EL (cell line): ENCODE measurements at places on chromosomes 3 and 15.

- peak; percentile 65 for DNase-seq
These were observed 62.0 kb downstream of the P3H2 start for GRCh38 chr3:190058521-190059241.

GRCh38 chr3:29936054-29936453, 655.2 kb downstream of the RBMS3 start:
- no peak for DNase-seq

GRCh38 chr3:180594631-180595558, 7.1 kb upstream of the TTC14 start:
- peak; percentile 36 for DNase-seq

GRCh38 chr15:59296181-59296617, 76.5 kb downstream of the MYO1E start:
- peak; percentile 96 for DNase-seq

- DNase-seq = no peak
These were observed 62.7 kb upstream of the TRAK1 start for GRCh38 chr3:42028474-42028873.

DNA sequence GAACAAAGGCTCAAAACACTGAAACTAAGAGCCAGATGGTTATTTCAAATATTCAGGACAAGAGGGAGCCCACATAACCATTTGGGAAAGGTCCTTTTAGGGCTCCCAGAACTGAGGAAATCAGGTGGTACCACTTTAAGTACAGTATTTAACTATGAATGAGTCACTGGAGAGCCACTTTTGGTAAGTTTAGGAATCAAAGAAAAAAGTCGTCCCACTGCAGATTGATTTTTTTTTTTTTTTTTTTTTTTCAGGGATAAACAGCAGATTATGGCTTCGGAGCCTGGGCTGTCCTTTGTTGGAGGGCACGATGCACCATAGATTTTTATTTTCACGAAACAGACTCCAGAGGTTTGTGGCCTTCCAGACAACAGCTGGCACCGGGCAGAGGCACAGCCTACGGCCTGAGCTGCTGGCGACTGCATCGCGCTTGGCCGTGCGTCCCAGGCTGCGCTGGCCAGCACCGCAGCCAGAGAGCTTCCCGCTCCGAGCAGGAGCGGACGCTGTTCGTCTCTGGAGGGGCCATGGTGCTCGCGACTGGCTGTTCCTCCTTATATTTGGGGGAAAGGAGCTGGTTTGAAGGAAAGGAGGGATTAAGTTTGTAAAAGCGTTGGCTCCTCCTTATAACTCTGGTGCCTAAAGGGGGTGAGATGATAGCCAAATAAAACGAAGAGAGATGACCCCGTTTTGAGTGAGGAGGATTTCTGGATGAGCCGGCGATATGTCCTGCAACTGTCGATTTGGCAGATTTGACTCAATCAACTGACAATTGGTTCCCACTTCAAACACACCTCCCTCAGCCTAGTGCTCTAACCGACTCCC, 152.9 kb upstream of the GOLIM4 start:
- DNase-seq = peak; percentile 27

- no peak for DNase-seq
These were observed 50.6 kb downstream of the OXNAD1 start for GRCh38 chr3:16315623-16316022.

- DNase-seq = no peak
These were observed 11.2 kb downstream of the SCAP start for GRCh38 chr3:47464588-47464987.

- no peak for DNase-seq
These were observed 235.3 kb upstream of the SETMAR start for GRCh38 chr3:4067893-4068292.

DNA sequence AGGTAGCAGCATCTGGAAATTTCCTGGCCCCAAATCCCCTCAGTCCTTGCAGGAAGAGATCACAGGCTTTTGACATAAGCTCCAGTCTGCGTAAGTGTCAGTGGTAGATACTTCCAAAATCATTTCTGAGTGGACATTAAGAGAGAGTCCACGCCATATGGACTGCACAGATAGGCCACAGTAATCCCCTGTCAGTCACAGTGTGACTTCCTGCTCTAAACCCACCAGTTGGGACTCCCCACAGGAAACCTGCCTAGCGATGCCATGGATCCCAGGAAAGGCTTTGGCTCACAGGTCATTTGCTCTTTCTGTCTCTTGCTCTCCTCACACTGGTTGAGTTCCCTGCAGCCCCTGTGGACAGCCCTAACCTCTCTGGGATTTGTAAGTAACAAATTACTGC, 28.8 kb upstream of the MKRN3 start:
- DNase-seq = no peak

DNA sequence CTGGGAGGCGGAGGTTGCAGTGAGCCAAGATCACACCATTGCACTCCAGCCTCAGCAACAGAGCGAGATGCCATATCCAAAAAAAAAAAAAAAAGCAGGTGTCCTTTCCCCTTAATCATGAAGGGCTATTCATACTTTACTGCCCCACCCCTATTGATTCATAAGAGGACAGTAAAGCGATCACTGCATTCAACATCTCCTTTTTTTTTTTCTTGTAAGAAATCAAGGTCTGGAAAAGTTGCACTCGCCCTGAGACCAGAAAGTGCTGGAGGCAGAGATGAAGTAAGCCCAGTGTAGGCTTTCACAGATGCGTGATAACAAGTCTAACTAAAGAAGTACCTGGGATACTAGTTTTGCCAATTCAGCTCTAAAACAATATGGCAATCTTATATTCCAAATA, 24.2 kb downstream of the B3GNT5 start:
- no peak for DNase-seq

DNA sequence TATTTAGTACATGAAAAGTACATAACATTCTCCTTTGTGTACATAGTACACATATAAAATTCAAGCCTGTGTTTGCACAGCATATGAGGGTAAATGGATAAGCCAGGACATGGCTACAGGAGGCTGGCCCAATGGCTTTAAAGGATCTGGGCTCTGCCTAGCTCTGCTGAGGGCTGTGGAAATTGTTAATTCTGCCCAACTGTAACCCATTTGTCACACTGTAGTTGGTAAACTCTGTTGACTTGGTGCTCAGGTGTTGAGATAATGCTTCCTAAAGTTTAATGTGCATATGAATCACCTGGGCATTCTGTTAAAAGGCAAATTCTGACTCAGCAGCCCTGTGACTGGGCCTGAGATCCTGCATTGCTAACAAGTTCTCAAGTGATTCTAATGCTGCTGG, 196.5 kb upstream of the ZPLD1 start:
- DNase-seq = no peak

GRCh38 chr3:24487325-24488262, 7.1 kb downstream of the THRB start:
- DNase-seq = no peak

- DNase-seq = no peak
These were observed 1135.7 kb downstream of the IGSF11 start for GRCh38 chr3:117898722-117899522.

DNA sequence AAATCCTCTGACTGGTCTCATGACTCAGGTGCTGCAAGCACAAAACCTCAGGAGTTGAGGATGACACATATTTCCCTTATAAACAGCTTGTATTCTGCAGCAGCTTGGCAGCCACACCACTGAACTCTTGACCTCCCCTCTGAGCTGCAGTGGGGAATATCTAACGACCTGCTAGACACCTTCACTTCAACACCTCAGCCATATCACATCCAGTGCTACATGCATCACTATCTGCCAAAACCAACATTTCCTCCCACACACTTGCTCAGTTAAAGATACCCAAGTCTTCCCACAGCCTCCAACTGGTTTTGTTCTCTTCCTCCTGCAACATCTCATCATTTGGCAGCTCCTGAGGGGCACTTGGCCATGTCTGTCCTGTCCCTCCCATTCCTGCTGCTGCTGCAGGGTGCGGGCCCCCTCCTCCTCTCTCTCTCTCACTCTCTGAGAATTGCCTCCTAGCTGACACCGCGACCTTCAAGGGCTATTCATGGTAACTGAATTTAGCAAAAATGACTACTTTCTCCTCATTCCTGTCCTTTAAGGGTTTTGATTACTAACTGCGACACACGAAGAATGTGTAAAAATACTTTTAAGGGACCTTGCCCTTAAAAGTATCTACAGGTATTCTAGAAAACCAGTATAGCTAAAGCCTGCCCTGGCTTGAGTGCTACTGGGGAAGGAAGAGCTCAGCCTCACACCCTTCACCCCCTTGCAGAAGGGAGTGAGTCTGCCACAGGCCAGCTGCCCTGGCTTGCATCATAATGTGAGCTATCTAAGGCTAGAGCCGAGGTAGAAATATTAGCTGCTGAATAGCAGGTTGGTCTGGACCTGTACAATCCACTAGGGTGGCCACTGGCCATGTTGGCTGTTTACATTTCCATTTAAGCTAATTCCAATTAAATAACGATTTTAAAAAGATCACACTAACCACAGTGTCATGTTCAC, 5.0 kb upstream of the CCR9 start:
- peak; percentile 21 for DNase-seq

DNA sequence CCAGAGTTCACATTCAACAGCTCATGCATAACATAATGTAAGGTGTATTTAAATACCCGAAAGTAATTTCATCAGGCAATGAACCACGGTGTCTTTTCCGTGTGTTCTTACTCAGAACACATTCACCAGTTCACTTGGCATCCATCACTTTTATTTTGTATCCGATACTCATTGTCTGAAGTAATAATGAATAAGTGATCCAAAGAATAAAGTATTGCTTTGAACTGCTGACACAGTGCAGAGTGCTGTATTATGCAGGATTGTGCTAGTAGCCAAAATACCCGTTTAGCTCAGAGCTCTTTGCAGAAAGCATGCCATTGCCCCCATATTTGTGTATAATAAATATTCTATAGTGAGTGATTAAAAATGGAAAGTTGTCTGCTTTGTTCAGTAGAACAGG, 460.9 kb upstream of the KCNMB2 start:
- DNase-seq = no peak

DNA sequence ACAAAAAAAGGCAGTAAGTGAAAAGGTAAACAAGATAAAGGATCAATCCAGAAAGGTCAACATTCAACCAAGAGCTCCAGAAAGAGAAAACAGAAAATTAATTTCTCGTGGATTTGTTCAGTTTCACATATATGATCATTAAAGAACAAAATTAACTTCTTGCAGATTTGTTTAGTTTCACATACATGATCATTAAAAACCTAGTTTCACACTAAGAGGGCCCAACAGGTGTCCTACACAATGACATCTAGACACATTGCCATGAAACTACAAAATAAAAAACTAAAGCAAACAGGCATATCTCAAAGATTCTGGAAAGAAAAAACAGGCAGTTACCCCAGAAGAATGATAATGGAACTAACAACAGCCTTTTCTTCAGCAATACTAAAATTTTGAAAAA, 22.1 kb downstream of the PHC3 start:
- DNase-seq = no peak

DNA sequence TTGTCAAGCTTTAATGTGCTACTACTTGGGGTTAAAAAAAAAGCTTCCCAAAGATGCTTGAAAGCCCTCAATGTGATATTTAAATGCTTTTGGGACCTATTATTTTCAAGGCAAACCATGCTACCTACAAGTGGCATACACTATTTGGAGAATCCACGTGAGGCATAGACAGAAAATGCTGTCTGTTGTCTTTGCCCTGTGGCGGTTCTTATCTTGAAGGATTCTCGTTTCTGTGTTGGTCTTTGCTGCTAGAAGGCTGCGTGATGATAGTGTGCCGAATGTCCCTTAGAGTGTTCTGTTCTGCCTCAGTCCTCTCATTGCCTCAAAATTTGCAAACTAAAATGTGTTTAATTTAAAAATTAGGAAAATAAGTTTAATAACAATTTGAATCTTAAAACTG, 356.2 kb upstream of the RARB start:
- DNase-seq = no peak

GRCh38 chr3:170966495-170966894, 58.1 kb upstream of the EIF5A2 start:
- DNase-seq = no peak

- DNase-seq = no peak
These were observed 142.9 kb upstream of the ALCAM start for GRCh38 chr3:105223815-105224214.

DNA sequence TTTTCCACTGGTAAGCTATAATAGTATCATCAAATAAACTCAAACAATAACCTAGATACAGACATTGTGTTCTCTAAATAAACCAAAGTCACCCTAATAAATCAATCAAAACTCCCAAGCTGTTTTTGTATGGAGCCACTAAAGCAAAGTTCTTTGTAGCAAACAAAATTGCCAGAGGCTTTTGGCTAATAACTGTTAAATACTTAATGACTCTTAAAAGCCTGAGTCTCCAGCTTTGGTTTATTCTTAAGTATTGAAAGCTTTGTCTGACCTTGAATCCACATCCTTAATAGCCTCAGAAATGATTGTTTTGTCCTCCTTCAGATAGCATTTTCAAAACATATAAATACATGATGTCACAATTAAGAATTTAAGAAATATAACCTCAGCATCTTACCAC, 725.3 kb downstream of the SI start:
- no peak for DNase-seq

DNA sequence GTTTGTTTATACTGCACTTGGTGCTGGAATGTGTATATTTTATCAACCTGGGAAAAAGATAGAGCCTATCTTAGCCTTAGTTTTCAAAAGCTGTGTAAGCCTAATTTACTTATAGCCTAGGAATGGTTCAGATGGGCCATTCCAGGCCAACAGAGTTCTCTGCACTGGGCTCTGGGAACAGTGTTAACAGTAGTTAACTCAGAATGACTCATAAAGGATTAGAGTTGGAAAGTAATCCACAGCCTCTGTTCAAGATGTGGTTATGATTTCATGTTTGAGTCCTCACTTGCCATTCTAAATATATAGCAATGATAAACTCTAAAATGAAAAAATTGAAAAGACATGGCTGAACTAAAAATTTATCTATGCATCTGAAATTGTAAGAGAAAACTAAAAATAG, 22.6 kb upstream of the PEX5L start:
- DNase-seq = no peak

DNA sequence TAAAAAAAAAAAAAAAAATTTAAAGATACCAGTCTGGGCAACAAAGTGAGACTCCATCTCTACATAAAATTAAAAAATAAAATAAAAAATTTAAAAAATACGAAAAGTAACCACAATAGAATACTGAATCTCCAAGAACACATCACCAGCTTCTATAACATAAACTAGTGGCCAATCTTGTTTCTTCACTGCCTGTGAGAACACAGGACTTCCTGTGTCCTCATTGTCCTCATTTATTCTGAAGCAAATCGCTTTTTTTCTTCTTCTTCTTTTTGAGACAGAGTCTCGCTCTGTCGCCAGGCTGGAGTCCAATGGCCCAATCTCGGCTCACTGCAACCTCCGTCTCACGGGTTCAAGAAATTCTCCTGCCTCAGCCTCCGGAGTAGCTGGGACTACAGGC, 28.6 kb upstream of the RAB7A start:
- no peak for DNase-seq
